Omental fat pad (tissue), 4 donors: ENCODE measurements at places on chromosomes 4 and X.

- no peak for DNase-seq
These were observed 51.2 kb upstream of the C1QTNF7 start for GRCh38 chr4:15376594-15376993.

GRCh38 chrX:13090339-13091110 lies 46.1 kb upstream of the FAM9C start:
- no peak for DNase-seq

- DNase-seq: no peak
These were observed 46.5 kb upstream of the NKAP start for GRCh38 chrX:119989905-119990555.

DNA sequence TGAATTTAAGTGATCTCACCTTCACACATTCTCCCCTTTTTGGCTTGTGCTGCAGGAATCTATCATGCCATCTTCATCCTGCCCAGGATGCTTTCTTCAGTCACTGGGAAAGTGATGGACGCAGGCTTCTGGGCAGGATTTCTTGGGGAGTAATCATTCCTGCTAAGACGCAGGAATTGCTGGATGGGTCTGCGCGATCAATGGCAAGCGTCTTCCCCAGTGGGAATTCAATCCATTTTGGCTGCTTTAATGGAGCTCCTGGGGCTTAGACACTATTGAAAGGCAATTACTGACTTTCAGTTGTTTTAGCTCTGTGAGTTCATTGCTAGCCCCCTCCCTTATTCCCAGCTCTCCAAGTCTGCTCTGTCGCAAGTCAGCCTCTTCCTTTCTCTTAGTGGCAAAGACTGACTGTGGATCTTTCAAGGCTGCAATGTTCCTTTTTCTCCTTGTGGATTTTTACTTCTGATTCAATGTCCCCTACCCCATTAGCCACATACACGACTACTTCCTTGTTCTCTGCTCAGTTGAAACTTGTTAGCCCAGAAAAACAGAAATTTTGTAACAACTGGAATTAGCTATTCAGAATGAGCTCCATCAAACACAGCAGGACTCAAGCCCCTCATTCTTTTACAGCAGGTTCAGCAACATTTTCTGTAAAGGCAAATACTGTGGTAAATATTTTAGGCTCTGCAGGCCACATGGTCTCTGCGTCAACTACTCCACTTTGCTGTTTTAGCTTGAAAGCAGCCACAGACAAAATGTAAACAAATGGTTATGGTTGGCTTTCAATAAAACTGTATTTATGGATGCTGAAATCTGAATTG lies 154.9 kb downstream of the ASB9 start:
- DNase-seq: no peak

- DNase-seq: no peak
These were observed 835.6 kb upstream of the SLIT2 start for GRCh38 chr4:19416146-19416545.

DNA sequence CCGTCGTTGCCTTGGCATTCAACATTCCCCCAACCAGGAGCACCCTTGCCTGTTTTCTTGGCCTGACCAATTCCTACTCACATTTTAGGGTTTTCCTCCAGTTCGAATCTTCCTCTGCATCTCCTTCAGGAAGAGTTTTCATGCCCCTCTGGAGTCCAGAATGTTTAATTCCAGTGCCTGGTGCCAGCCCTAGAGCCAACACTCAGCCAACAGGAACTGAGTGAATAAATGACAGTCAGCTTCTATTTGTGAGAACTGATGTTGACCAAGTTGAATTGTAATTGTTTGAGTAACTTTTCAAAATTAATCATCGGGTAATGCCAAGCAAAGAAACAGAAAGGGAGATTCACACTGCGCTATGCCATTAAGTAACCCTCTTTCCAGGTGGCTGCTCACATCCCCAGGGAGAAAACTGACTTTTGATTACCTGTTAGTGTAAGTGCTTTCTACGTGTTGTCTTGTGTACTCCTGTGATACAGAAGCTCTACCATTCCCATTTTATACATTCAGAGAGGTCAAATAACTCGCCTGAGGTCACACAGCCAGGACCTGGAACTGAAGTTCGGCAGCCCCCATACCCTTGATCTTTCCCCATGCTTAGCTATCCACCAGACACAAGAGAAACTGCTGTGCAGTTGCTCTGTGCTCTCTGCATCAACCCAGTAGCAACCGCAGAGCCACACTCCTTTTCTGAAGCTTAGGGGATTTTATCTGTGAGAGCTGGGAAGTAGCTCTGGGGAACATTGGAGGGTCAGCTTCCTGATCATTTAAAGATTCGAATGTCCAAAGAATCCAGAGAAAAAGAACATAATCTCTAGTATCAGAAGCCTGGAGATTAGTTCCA lies 19.0 kb upstream of the SLC2A9 start:
- no peak for DNase-seq

GRCh38 chr4:84647312-84647884 lies 64.5 kb downstream of the CDS1 start:
- DNase-seq: no peak

DNA sequence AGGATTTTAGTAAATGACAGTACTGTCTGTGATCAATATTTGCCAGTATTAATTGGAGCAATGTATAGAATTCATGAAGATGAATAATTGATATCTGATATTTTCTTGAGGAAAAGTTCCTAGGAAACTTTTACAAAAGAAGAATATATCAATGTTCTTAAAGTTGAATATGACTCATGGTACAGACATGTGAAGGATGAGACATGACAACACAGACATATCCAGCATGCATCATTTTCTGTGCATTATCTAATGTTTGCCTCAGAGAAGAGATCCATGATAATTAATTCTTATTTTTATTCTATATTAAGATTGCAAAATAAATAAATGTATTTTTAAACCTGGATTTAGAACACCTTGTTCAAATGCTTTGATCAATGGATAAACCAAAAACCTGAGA lies 452.9 kb upstream of the EPHA5 start:
- no peak for DNase-seq

GRCh38 chrX:154399527-154400368 lies 1.6 kb downstream of the RPL10 start:
- no peak for DNase-seq

- no peak for DNase-seq
These were observed 560.4 kb downstream of the SPOCK3 start for GRCh38 chr4:166673911-166674310.

DNA sequence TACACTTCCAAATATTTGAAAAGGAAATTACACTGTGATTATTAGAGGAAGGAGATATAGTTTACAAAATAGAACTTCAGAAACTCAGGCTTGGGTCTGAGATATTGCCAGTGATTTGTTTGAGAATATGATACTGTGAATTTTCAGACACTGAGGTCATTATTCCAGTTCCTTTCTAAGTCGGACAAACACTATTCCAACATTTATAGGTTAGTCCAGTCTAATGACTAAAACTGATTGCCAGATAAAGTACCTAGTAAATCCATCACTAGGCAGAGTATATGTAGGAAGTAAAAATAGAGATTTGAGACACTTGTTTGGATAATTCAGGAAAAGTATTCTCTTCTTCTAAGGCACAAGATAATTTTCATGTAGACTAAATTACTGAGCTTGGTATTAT lies 13.2 kb downstream of the MTTP start:
- DNase-seq: no peak

- DNase-seq: no peak
These were observed 13.3 kb upstream of the MID1 start for GRCh38 chrX:10633722-10634121.

- no peak for DNase-seq
These were observed 28.2 kb downstream of the UVSSA start for GRCh38 chr4:1375051-1375721.

DNA sequence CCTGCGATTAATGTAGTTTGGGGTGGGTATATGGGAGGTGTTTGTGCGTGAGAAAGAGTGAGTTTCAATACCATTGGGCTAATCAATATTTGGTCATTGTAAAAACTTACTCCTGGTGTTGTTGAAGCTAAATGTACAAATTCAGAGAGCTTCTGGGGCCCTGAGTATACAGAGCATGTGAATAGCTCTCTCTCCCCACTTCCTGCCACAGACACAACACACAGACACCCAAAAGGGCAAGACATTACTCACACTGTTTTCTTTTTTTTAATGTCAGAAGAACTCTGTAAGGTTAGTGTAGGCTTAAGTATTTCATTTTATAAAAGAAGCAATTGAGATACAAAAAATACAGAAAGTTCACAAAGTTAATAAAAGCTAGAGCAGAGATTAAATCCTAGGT lies 151.3 kb upstream of the KCNIP4 start:
- DNase-seq: no peak

DNA sequence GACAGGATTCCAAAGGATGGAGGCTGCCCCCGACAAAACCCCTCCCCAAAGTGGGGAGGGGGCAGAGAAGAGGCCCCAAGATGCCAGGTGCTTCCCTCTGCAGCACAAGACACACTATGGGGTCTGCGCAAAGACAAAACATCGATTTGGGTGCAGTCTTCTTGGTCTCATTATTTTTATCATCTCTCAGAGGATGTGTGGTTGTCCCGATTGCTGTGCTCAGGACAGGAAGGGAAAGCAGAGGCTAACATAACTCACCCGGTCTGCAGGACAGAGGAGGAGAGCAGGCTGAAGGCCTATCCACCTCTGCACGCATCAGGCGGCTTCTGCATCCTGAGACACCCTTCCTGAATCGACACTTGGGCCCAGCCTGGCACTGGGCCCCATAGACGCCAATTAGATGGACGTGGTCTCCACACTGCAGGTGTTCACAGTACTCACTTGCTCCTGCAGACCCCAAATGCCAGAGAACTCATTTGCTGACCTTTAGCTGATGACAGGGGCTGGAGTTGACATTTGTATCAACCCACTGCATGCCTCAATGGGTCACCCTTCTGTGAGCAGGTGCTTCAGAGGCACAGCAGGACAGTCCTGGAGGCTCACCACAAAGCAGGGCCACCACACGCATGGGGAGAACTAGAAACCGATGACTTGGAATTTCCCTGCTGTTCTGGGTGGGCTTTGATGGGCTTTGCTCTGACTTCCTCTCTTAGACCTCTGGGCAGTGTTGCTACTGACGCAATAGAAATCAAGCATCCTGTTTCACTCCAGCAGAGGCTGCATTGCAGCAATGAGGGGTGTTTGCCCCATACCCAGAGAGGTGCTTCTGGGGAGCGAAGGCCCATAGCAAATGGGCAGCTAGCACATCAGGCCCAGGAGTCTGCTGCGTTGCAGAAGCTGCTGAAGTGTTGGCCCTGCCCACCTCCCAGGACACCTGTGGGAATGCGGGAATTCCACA lies 96.3 kb upstream of the ENPP6 start:
- DNase-seq: no peak

DNA sequence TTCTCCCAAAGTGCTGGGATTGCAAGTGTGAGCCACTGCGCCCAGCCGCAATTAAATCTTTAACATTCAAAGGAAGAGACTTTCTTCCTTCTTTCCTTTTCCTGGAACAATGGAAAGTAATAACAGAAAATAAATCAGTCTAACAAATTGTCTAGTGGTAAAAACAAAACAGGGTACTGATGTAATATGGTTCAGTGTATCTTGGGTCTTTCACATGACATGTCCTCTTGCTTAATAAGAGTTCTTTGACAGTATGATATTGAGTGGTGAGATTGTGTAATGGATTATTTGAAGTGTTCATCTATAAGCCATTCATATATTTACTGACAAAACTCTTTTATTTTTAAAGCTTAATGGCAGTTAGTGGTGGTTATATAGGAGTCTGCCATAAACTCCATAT lies 256.6 kb downstream of the SPRY1 start:
- no peak for DNase-seq

DNA sequence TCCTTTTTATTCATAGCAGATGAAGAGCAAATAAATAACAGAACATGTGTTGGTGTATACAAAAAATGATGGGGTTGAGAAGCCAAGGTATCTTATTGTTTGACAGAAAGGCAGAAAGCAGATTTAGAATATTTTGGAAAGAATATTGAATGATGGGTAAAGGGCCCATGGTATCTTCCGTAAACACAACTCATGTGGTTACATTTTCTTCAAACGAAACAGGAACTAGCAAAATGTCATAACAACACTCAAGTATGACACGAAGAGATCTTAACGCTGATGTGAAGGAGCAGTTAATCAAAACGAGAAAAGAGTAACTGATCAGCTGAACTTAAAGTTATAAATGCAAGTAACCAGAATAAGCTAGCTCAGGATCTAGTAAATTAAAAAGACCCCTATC lies 195.7 kb upstream of the GK2 start:
- no peak for DNase-seq

DNA sequence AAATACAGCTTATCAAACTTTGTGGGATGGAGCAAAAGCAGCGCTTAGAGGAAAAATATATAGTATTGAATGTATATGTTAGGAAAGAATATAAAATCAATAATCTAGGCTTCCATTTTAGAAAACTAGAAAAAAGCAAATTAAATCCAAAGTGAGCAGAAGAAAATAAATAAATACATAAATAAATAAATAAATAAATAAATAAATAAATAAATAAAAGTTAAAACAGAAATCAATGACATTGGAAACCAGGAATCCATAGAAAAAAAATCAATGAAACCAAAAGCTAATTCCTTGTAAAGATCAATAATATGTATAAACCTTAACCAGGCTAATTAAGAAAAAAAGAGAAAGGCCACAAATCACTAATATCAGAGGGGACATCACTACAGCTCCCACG lies 141.8 kb upstream of the C1QTNF7 start:
- DNase-seq: no peak

- peak; percentile 41 for DNase-seq
These were observed 612 bp downstream of the MAGED2 start for GRCh38 chrX:54808109-54808604.

- DNase-seq: no peak
These were observed 27.2 kb upstream of the MAGED1 start for GRCh38 chrX:51866210-51866609.

DNA sequence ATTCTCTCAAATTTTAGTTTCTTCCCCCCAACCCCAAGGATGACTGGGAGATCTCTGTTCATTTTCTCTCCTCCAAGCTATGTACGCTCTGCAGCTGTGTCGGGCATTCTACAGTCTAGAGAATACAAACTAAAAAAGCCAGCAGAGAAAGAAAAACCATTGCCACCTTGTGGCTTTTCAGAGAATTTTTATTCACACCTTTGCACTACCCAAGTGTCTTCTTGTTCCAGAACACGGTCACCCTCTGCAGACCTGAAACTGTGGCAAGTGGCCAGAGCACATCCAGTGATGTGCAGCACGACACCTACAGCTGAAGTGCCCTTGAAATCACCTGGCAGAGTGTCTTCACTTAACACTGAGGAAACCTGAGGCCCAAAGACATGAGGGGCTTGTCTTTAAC lies 68.6 kb downstream of the CHST7 start:
- DNase-seq: no peak

DNA sequence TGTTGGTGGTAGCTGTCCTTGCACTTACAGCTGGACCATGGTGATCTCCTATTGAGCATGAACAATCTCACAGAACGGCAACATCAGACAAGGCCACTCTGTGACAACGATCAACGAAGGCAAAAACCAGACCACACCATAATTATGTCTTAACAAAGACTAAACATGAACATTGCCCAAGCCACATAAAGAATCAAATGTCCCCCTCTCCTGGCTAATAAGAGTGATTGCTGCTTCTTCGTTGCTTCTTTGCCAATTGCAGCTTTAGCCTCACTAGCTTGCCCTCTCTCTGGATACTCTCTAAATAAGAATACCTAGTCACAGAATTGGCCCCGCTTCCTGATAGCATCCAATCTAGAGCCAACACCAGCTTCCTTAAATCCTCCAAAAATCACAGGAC lies 41.5 kb upstream of the PGRMC1 start:
- no peak for DNase-seq
